Right lung (tissue), 10 donors: ENCODE measurements at places on chromosomes 7 and 10. TPM values are rescaled to one million over a fixed set of nuclear protein-coding genes. Genes with fewer than 3 reads are reported as not detected.

- DNase-seq = no peak
These were observed 930.6 kb upstream of the ZNF722 start for GRCh38 chr7:63067897-63068585.

DNA sequence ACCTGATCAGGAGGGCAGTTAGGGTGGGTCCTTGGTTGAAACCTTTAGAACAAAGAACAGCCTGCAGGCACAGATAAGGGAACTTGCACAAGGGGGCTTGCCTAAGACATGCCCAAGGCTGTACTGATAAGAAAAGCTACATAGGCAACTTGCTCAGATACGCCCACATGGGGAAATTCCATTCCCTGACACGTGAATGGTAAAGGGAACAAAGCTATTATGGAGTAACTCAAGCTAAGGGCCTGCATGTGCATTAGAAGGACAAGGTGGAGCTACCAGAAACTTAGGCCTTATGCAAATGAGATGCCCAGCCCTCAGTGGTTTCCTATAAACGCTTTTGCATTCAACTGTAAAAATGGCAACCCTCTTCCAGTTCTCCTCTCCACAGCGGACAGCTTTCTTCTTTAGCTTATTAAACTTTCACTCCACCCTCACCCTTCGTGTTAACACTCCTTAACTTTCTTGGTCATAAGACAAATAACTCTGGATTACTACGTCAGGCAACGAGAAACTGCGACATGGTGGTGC is 1192.1 kb upstream of the CELF2 start:
- no peak for DNase-seq

DNA sequence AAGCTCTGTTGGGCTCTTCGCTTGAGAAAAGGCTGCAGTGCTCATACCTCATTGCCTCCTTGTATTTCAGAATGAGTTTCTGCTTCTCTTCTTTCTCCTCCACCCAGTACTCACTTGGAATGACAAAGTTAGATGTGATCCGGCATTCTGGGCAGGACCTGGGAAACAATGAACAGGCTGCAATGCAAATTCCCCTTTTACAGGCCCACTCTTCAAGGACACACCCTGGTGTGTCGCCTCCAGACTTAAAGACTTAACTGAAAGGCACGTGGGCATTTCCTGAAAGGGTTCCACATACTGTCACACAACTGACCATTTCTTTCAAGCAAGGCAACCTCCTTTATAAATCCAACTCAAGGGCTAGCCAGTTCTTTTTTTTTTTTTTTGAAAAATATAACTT is 23.6 kb downstream of the MKRN1 start:
- no peak for DNase-seq

NKX1-2 gene
- polyA plus RNA-seq = not detected

UNC5B gene
- polyA plus RNA-seq = 19.4 TPM

GIMAP4 gene
- polyA plus RNA-seq = 104 TPM
